ENCODE measurements at places on chromosomes 4 and X.

DNA sequence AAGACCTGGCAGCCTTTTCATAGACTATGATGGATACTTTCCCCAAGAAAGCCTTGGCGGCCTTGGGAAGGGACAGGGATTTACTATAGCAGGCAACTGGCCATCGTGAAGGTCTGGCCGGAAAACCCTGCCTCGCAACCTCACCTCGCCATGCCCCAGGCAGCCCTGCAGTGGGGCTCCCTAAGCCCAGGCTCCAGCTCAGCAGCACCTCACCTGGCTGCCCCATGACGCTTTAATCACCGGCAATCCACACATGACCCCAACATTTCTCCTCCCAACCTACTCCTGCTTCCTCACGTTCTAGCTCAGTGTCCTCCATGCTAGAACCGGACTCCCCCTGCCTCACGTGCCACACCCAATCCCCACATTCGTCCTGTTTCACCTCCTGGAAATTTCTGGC is 82.4 kb downstream of the NSUN7 start:
- no peak for DNase-seq

GRCh38 chr4:150768497-150768896 is 186.5 kb downstream of the MAB21L2 start:
- no peak for DNase-seq

GRCh38 chr4:185272245-185272644 is 62.8 kb downstream of the SNX25 start:
- no peak for DNase-seq

GRCh38 chrX:49947781-49948180 is 25.4 kb downstream of the CLCN5 start:
- no peak for DNase-seq

GRCh38 chr4:79623021-79623870 is 215.2 kb upstream of the GK2 start:
- DNase-seq: no peak

DNA sequence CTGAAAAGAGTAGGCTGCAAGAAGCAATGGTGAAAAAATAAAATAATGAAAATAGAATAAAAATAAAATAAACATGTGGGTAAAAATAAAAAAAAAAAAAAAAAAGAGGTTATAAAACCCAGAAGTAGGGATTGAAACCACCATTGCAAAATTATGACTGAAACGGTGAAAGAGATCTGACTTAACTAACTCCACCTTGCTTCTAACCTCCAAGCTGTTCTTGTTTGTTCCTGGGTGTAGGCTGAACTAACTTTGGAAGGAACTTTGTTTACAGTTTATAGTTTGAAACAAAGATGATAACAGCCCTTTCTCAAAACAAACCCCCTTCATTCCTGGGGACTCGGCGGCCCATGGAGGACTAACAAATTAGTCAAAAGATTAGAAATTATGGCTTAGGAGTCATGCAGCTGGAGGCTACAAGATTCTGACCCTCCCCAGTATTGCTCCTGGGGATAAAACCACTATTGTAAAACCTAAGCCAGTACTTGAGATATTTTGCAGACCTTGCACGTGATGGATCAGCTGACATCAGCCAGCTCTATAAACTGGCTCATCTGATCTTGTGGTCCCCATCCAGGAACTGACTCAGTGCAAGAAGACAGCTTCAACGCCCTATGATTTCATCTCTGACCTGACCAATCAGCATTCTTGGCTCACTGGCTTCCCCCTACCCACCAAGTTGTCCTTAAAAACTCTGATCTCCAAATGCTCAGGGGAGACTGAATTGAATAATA is 30.4 kb downstream of the DDX60L start:
- no peak for DNase-seq

- DNase-seq: no peak
These were observed 304.5 kb upstream of the DIPK2B start for GRCh38 chrX:45505214-45505613.

GRCh38 chr4:169219440-169219839 is 51.3 kb downstream of the SH3RF1 start:
- DNase-seq: no peak

- DNase-seq: no peak
These were observed 296.1 kb upstream of the ANKRD50 start for GRCh38 chr4:125008676-125009075.

Measured in stimulated activated CD4-positive, alpha-beta T cell treated with anti-CD3 and anti-CD28 coated beads, Interleukin-4, amount 100 ng/mL, for 1 hour (primary cell).